NCI-H1417 treated with DMSO at 0.1 percent for 48 hours (cell line): ENCODE measurements at places on chromosomes 2 and 18.

DNA sequence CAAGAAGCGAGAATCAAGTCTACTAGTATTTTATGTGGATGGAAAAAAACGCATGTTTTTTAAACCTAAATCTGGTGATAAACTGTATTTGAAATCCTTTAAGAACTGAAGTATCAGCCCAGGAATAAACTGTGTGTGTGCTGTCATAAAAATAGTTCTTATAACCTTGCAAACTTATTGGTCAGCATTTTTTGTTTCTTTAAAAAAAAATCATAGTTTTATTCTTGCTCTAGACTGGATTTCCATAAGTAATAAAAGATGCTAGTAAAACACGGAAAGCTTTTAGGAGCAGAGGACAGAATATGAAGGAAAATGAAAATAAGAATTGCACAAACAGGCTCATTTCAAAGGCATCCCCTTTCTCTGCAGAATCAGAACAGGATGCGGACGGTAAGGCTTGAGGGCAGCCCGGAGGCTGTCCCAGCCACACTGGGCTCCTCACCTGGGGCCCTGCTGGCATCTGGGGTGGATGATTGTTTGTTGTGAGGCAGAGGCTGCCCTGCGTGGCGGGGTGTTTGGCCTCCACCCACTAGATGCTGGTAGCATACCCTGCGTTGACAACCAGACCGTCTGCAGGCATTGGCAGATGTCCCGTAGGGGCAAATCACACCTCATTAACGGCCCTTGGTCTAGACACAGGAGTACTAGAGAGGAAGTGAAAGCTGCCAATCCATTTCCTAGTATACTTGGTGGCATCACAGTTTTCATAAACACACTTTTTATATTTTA lies 52.5 kb downstream of the MBP start:
- DNase-seq, result no peak

DNA sequence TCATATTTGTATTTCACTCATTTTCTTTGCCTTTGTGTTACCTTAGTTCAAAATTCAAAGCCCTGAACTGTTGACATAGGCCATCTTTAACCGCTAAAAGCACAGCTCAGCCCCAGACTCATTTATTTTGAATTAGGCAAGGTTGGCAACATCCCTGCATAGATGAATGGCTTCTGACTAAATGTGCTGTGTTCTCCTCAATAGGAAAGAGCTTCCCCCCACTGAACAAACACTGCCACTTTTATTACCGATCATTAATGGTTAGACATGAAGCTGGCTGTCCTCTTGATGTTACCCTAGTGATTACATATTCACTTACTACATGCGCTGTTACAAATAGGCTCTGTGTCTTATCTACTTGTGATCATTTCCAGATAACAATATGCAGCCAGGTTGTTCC lies 170.7 kb downstream of the ADCYAP1 start:
- DNase-seq, result peak; percentile 36

GRCh38 chr18:26734760-26735159 lies 130.7 kb downstream of the AQP4 start:
- no peak for DNase-seq

- no peak for DNase-seq
Observed at GRCh38 chr2:120265006-120265405, 12.4 kb downstream of the RALB start.

- no peak for DNase-seq
Observed at GRCh38 chr2:179354739-179355537, 90.3 kb upstream of the SESTD1 start.

DNA sequence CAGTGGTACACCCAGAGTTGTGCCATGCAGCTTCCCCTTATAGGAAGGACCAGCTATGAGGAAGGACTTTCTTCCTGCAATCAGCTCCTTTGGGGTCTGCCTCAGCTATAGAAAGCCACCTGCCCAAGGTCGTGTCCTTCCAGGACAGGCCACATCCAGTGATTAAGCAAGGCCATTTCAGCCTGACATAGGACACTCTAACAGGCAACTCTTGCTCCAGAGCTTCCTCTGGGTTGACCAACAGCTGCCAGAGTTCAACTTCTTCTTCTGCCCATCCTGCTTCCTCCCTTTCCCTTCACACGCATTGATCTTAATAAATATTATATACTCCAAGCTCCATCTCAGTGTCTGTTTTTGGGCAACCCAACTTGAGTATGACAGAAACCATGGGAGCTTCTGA lies 12.8 kb downstream of the LRP2 start:
- DNase-seq, result no peak

GRCh38 chr2:134460583-134460998 lies 206.7 kb downstream of the MGAT5 start:
- DNase-seq, result peak; percentile 18

GRCh38 chr2:133241224-133241571 lies 327.1 kb downstream of the NCKAP5 start:
- DNase-seq, result no peak

GRCh38 chr2:216775043-216775453 lies 79.7 kb upstream of the IGFBP5 start:
- DNase-seq, result no peak

GRCh38 chr2:42314892-42315468 lies 46.0 kb downstream of the COX7A2L start:
- no peak for DNase-seq
